ENCODE measurements at places on chromosomes 1 and 21.

- no peak for DNase-seq
Measured at GRCh38 chr1:180310095-180310494, 80.0 kb downstream of the LHX4 start.

DNA sequence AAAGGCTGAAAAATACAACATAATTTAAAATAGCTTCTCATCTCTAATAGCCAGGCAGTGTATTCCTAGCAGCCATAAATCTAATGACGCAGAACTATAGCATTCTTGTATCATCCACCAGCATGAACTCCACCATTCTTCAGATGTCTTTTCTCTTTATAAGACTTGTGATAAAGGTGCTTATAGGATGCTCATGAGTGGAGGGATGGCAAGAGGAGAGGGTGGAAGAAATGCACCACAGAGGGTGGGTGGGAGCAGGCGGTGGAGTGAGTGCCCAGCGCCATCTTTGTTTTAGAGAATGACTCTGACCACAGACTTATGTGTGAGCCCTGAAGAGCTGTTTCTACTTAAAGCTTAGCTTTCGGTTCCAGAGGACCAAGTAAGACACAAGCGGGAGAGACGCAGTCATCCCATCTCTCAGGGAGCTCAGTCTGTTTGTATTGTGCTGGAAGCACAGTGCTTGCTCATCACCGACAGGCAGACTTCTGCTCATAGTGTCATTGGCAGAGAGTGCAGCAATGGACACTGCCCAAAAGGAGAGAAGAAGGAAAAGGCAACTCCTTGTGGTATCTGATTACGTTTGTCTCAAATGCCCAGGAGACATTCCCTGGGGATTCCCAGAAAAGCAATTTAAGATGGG lies 65.6 kb downstream of the KCNJ15 start:
- DNase-seq = no peak

DNA sequence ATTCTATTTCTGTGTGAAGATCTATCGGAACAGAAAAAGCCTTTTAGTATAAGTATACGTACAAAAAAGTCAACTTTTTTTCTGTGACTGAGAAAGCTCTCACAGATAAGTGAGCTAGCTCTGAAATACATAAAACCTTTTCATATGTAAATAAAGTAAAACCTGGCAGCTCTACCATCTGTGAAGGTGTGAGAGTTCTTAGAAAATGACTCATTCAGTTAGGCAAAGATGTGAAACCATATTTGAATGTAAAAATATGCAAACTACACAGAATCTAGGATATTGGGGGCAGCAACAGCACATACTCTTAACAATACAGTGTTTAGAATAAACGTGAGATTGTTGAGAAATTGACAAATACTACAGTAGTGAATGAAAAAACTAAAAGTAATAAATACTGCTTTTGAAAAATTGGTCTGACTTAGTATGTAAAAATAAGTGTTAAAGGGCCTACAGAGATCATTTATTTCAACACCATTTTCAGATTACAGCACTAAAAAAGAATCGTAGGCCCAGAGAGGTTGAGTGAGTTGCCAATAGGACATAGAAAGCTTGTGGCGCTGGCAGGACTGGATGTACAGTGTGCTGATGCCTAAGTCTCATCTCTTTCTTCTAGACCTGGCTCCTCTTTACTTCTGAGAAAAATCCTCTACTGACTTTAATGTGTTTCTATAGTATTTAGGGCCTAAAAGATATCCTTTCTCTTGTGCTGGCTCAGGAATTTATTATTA lies 19.8 kb downstream of the ATP6V1G3 start:
- DNase-seq = no peak

GRCh38 chr1:159554261-159554660 lies 18.5 kb upstream of the OR10J5 start:
- no peak for DNase-seq

DNA sequence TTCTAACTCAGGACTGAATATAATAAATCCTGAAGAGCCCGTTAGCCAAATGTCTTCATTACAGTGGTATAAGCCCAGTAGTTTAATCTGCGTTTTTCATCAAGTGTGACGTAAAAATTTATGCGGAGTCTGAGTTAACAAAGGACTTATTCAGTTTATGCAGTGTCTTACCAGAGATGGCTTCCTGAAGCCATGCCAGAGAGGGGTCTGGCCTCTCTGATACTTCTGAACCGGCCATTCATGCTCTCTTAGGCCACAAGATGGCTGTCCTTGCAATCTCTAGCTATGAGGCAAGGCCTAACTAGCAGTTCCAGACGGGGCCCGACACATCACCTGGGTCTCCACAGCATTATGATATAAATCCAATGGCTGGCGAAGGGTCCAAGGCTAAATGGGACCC lies 101.4 kb downstream of the TEX35 start:
- DNase-seq = no peak

DNA sequence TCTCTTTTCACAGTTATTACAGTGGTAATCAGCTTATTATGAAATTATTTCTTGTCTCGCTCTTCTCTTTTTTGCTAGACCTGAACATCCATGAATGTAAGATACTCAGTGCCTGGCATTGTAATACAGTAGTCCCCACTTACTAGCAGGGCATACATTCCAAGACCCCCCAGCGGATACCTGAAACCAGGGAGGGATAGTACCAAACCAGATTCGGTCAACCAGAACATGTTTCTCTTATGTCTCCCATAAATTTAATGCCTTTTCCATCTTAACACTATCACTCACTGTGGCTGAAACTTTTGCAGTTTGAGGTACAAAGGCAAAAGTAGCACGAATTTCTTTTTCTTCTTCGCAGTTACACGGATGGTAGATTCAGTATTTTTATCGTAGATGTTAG lies 24.6 kb upstream of the B3GALT2 start:
- no peak for DNase-seq

GRCh38 chr1:61538228-61538627 lies 186.7 kb downstream of the TM2D1 start:
- DNase-seq = no peak

- DNase-seq = no peak
Measured at GRCh38 chr1:245999697-246000637, 507.1 kb downstream of the SMYD3 start.

DNA sequence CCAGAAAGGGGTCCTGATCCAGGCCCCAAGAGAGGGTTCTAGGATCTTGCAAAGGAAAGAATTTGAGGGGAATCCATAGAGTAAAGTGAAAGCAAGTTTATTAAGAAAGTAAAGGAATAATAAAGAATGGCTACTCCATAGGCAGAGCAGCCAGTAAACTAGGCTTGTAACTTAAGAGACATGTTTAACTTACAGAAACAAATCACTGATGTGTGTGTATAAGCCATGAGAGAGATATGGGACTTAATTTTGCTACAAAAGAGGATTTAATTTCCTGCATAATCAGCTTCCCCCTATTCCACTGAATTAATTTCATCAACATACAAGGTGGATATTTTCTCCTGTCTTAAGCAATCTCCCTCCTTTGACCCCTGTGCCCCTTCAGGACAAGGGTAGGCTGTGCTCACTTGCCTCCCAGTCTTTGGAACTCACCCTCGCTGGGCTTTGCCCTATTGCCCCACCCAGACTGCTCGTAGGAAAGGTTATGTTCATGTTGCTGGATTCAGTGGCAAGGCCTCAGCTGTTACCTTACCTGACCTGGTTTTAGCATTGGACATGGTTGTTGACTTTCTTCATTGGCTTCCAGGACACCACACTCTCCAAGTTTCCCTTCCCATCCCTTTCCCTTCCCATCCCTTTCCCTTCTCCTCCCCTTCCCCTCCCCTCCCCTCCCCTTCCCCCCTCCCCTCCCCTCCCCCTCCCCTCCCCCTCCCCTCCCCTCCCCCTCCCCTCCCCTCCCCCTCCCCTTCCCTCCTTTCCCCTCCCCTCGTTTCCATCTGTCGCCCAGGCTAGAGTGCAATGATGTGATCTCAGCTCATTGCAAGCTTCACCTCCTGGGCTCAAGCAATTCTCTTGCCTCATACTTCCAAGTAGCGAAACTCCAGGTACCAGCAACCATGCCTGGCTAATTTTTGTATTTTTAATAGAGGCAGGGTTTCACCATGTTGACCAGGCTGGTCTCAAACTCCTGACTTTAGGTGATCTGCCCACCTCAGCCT lies 44.6 kb downstream of the TBCE start:
- DNase-seq = no peak

DNA sequence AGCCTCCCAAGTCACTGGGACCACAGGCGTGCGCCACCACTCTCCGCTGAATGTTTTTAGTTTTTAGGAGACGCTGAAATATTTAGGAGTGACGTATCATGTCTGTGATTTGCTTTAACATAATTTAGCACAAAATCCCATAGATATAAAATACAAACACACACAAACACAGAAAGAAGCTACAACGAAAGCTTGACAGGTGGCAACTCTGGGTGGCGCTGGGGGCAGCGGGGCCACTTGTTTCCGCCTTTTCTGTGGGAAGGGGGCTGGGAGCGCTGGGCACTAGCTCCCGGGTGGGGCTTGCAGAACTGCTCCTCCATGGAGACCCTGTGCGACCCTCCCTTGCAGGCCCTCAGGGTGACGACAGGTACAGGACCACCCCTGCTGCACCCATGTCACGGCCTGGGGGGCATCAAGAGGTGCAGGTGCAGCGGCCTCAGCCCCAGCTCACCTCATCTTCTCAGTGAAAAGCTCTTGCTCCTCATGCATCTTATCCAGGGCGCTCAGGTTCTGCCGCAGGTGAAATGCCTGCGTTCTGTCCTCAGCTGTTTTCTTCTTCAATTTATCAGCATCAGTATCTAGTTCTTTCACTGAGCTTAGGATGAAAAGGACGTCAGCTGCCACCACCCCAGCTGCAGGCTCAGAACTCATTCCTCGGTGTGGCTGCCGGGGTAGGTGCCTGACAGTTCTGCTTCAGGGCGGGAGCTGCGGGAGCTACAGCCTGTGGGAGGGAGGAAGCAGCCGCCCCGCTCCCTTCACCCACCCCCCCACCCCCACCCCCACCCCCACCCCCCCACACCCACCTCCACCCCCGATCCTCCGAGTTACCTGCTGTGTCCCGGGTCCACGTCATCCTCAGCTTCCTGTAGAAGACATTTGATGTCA lies 15.3 kb downstream of the CFAP74 start:
- no peak for DNase-seq

- no peak for DNase-seq
Measured at GRCh38 chr1:239417986-239418640, 31.7 kb downstream of the CHRM3 start.

DNA sequence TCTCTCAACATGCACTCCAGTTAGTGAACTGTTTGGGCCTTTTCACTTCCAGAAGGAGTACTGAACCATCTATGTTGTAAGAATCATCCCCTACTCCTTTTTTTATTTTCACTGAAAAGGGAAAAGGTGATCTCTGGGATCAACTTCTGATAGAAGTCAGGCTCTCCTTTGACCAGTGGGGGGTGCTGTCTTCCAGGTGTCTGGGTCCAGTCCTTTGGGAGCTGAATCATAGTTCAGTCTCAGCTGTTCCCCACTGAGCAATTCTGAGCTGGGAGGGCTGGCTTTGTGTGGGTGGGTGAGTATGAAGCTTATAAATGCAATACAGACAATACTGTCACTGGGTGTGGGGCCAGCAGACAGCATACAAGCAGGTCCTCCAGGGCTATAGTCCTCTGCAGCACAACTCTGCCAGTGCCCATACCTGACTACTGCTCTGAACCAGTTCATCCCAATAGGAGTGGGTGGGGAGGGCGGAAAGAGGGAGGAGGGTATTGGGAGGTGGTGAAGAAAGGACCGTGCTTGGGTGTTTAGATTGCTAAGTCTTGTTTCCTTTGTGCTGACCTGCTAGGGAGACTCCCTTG lies 12.5 kb upstream of the SARS1 start:
- DNase-seq = no peak

GRCh38 chr21:45831991-45832740 lies 149.4 kb upstream of the COL6A1 start:
- no peak for DNase-seq

- no peak for DNase-seq
Measured at GRCh38 chr1:171206978-171207355, 21.9 kb downstream of the FMO2 start.

DNA sequence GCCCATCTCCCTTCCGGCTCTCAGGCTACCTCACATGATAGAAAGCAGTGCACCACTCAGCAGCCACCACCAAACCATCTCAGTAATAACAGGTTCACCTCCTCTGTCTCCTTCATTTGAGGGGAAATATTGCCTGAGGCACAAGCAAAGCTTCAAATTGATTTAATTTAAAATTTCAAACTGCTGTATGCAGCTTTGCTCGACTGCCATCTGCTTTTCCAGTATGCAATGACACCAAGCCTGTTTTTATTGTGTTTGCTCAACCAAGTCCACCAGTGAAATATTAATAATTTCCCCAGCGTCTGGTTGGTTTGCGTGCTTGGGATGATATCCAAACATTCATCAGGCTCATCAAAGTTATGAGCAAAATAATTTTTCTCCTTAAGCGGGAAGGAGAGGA lies 552.4 kb upstream of the DAB1 start:
- no peak for DNase-seq

GRCh38 chr1:56934430-56935060 lies 31.3 kb downstream of the C8B start:
- no peak for DNase-seq

- DNase-seq = no peak
Measured at GRCh38 chr1:55589671-55590297, 374.6 kb upstream of the USP24 start.

- DNase-seq = no peak
Measured at GRCh38 chr21:25283720-25284119, 323.6 kb downstream of the MRPL39 start.

DNA sequence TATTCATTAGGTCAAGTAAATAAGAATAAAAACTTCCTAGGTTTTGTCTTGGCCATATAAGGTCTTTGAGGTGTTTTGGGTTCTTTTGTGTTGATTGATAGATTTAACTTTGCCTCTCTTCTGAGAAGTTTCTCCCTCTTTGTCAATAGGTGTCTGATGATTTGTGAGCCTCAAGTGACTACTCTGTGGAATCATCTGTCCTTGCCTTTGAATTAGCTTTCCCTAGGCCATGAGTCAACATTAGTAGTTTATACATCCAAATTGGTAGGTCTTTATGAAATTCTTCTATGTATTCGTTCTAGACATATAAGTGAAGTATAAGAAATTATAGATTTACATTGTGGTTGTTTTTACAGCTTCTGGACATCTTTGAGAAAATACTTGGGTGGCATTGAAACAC lies 864.4 kb downstream of the USP25 start:
- DNase-seq = no peak

DNA sequence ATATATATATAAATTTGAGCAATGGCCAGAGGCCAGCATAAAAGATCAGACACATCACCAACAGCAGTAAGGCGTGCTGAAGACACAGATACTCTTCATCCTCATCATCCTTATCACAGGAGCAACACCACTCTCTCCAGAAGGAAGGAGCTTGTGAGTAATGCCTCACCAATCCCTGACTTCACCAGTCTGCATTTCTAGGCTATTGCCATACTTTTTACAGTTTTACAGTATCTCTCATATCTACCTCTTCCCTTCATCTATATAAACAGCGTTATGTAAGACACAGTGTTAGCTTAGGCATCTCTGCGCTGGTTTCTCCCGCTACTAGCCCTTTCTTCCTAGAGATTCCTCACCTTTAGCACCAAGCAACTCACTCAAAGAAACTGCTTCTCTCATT lies 2.4 kb upstream of the ABL2 start:
- DNase-seq = no peak

DNA sequence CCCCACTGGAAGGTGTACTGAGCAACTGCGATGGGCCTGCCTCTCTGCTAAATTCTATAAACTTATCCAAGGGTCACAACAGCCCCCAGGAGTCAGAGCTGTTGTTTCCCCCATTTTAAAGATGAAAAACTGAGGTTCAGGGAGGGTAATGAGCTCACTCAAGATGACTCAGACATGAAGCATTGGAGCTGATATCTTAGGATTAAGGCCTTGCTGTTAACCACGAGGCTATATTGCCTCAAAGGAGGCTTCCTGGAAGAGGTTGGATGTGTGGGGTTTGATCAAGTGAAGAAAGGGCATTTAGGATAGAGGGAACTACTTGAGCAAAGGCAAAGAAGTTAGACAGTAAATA lies 6.7 kb downstream of the LDLRAP1 start:
- DNase-seq = no peak

All from vagina (tissue), 2 donors.